ENCODE measurements at places on chromosomes 12 and 14.
A peak's percentile ranks its signal among the peaks of the same experiment; 100 is the strongest.

- DNase-seq = no peak
Observed at GRCh38 chr12:64124511-64125197, 97.4 kb downstream of the KICS2 start.

- DNase-seq = no peak
Observed at GRCh38 chr12:53218551-53219291, 11.7 kb upstream of the ITGB7 start.

GRCh38 chr14:22689199-22689598, 45.0 kb upstream of the OR6J1 start:
- no peak for DNase-seq

DNA sequence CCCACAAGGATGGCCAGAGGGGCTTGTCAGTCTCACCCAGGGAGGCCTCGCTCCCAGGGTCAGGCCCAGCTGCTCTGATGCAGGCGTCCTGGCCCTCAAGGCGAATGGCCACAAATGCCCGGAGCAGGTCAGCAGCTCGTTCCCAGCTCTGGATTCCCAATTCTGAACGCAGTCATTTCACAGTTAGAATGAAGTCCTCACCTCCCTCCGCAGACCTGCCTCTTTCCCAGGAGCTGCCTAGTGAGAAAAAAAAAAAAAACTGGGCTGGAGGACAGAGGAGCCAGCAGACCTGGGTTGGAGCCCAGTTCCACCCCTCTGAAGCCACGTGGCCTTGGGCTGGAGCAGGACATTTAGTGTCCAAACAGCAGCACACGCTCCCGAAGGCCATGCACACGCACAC, 62.2 kb upstream of the DIO3 start:
- peak; percentile 68 for DNase-seq

GRCh38 chr14:98791661-98792060, 480.3 kb downstream of the BCL11B start:
- DNase-seq = no peak

GRCh38 chr12:116662612-116663144, 75.2 kb downstream of the SPRING1 start:
- peak; percentile 48 for DNase-seq

DNA sequence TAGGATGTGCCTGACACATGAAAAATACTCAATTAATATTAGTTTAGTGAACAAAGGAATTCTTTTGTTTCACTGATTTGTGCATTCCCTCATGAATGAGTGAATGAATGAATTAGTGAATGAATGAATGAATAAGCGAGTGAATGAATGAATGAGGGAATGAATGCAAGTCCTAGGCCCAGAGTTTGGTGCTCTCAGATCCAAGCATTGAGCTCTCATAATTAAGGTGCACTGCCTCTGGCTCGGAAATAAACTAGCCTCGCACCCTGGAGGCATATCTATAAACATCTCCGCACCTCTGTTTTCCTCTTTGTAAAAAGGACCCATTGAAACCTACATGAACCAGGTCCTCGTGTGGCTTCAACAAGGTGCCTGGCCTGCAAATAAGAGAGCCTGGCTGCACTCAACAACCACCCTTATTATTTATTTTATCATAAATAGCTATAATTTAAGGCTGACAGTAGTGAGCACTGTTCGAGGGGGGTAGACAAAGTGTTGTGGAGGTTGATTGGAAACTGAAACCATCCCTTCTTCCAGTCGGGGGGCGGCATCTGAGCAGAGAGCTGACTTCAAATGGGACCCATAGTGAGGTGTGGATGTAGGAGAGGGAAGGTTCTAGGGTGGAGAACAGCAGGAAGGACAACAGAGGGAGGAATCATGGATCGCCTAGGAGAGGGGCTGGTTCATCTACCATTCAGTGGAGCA, 316.8 kb downstream of the BCL11B start:
- no peak for DNase-seq

DNA sequence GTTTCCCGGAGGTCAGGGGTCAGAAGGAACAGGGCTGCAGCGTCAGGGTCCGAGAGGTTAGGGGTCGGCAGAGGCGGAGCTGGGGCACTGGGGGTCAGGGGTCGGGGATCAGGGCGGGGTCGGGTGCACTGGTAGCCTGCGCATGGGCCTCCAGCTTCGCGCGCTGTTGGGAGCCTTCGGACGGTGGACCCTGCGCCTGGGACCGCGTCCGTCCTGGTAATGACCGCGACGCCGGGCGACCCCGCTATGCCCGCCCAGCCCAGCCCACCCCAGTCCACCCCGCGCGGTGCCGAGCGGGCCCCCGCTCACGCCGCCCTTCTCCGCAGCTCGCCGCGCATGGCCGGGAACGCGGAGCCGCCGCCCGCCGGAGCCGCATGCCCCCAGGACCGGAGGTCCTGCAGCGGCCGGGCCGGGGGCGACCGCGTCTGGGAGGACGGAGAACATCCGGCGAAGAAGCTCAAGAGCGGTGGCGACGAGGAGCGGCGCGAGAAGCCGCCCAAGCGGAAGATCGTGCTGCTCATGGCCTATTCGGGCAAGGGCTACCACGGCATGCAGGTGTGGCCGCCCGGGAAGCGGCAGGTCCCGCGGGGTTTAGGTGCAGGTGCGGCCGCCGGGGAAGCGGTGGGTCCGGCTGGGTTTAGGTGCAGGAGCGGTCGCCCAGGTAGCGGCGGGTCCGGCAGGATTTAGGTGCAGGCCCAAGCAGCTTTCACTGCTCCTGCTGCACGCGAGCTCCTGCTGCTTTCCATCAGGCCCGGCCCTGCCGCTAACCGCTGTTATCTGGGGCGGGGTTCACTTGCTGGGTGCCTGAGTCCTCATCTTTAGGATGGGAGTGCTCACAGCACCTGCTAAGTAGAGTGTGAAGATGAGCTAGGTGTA, 743 bp downstream of the PUS1 start:
- DNase-seq = no peak

GRCh38 chr12:21797539-21797938, 23.0 kb upstream of the KCNJ8 start:
- DNase-seq = no peak

- DNase-seq = no peak
Observed at GRCh38 chr14:84797326-84797725, 732.6 kb upstream of the FLRT2 start.

DNA sequence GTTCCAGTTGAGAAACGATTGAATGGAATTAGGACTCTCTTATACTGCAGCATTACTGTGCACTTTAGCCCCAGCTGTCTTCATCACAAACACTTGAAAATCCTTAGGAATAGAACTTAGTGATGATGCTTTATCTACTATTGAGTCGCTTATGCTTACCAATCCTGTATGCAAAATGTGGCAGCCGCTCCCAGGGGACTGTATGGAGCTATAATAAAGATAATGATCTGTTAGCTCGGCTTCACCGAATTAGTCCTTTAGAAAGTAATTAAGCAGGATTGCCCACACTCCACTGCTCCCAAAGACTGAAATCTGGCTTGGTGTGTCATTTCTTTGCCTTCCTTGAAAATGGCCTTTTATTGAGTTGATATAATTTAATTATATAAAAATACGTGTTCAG, 10.6 kb downstream of the EML1 start:
- DNase-seq = no peak

DNA sequence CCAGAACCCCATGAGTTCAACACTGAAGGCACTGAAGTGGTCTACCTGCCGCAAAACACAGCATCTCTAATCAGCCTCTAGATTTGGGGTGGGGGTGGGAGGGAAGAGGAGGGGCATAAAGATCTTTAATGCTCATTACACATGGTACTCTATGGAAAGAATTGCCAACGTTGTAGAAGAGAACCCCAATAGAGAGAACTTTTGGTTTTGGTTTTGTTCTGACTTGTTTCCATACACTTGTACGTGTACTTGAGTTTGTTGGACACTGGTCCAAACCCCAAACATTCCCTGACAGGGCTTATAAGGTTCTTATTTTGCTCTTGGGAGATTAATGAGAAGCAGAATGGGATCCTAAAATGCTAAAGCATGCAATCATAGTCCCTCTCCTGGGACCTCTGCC, 31.0 kb downstream of the GNPTAB start:
- no peak for DNase-seq

DNA sequence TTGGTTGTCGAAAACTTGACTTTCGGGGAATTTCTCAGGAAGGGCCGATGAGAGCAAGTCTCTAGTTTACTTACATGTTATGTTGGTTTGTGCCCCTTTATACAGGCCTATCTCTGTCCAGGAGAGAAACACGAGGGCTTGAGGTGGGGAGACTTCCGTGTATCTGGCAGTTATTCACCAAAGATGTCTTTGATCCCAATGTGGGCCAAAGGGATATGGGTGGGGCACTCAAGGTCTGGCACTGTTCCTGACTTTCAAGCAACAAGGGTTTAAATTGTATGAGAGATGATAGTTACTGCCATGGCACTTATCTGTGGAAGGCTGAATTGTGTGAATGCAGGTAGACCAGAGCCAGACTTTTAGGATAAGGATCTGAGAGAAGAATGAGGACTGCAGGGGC, 137.2 kb upstream of the DHRS4 start:
- no peak for DNase-seq

DNA sequence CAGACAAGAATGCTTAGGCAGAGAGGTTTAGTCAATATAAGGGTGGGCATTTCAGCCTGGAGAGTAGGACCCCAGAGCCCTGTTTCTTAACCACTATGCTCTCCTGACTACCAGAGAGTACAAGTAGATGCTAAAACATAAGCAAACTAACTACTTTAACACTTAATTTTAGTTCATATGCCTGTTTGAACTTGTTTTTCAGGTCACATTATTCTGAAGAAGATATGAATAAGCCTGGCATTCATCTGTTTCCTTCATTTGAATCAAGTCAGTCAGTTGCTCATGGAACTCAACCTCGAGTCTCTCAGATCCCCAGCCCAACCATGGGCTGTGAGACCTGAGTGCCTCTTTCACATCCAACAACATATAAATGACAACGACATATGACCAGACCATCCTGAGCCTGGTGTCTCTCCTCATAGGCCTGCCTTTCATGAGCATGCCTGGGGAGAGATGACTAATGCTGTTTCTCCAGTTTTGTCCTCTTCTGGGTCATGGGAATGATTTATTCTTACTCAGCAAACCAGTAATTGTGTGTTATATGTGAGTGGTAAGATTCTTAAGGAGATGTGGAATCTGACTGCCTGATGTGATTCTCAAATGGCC, 251.1 kb upstream of the BTG1 start:
- DNase-seq = no peak

DNA sequence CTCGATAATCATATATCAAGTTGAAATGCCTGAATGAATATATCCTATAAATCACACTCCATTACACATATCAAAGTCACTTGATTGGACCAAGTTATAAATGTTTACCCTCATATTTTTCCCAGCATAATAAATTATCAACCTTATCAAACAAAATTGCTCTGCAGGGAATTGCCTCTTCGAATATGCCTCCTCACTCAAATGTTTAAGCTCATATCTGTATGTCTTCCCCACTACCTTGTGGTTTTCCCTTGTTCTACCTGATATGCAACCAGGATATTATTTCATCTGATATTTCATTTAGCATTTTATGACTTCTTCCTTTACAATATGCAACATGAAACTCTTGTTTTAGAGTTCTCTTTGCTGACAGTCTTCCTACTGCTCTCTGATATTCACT, 226.4 kb downstream of the RASSF9 start:
- no peak for DNase-seq

DNA sequence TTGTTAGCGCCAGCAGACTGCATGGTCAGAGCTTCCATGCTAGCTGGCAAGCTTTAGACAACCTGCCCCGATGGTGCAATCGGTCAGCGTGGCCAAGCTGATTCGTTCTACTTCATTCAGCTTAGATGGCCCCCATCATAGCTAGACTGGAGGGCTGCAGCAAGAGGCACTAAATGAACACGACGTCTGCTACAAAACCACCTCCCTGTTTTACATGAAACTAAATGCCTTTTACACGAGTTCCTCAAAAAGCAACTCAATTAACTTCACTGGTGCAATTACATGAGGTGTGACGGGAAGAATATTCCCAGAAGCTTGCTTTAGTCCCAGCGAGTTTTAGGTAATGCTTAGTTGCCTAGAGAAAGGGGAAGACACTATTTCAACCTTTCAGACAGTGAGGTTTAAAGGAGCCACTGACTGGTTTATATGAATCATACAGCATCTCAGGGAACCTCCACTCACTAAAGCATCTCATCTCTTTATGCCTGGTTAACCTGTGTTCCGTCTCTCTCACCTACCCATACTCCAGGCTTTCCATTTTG, 8.4 kb downstream of the NIN start:
- no peak for DNase-seq

- DNase-seq = no peak
Observed at GRCh38 chr12:131041216-131041967, 87.7 kb downstream of the ADGRD1 start.

DNA sequence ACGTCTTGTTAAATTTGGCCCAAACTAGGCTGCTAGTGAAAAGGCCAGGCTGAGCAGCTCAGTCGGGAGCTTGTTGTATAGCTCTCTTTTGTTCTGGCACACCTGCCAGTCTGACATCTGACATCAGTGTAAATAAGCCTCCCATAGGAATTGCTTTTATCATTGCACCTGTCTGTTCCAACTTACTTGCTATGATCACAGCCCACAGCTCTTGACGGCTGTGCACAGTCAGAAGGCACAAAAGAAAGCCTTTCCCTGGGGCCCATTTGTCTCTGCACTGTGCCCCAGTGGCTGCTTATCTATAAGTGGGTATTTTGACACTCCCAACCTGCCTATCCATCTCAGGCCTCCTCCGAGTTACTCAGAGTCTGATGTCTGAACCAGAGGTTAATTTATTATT, 324.5 kb downstream of the NUAK1 start:
- no peak for DNase-seq

- no peak for DNase-seq
Observed at GRCh38 chr12:12350868-12351463, 924 bp upstream of the MANSC1 start.

GRCh38 chr12:46362895-46363581, 9.5 kb downstream of the SLC38A2 start:
- DNase-seq = no peak

DNA sequence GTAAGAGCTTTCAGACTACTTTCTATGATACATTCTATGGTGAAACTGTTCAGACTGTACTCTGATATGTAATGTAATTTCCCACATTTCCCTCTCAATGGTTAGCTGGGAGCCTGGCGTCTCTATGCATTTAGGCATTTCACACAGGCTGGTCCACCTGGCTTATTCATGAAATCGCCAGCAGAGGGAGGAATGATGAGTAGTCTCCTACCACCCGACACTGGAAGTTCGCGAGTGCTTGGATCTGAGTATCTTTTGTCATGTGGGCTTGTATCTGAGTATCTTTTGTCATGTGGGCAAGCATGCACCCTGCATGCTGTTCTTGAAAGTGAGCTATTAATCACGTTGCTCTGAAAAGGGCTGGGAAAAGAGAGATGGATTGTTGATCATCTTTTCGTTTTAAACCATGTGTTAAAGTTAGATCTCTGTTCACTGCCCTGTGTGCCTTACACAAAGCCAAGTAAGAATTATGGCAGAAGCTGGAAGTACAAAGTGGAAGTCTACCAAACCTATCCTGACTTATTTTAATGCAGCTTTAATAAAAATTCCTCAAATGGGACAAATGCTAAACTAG, 235.0 kb downstream of the ATP23 start:
- peak; percentile 59 for DNase-seq

- no peak for DNase-seq
Observed at GRCh38 chr14:94025720-94026119, 420 bp upstream of the OTUB2 start.
